ENCODE measurements at places on chromosomes 5 and 9.

GRCh38 chr5:132372542-132372941 is 3.0 kb downstream of the SLC22A5 start:
- DNase-seq = no peak

- no peak for DNase-seq
Observed at GRCh38 chr9:111926421-111926875, 29.8 kb downstream of the UGCG start.

- no peak for DNase-seq
Observed at GRCh38 chr5:125106271-125106670, 359.8 kb upstream of the ZNF608 start.

GRCh38 chr9:136484153-136485048 is 1.6 kb upstream of the SEC16A start:
- no peak for DNase-seq

GRCh38 chr5:176337913-176338312 is 23.7 kb downstream of the KIAA1191 start:
- no peak for DNase-seq

- DNase-seq = no peak
Observed at GRCh38 chr5:113099822-113100221, 123.2 kb downstream of the DCP2 start.

DNA sequence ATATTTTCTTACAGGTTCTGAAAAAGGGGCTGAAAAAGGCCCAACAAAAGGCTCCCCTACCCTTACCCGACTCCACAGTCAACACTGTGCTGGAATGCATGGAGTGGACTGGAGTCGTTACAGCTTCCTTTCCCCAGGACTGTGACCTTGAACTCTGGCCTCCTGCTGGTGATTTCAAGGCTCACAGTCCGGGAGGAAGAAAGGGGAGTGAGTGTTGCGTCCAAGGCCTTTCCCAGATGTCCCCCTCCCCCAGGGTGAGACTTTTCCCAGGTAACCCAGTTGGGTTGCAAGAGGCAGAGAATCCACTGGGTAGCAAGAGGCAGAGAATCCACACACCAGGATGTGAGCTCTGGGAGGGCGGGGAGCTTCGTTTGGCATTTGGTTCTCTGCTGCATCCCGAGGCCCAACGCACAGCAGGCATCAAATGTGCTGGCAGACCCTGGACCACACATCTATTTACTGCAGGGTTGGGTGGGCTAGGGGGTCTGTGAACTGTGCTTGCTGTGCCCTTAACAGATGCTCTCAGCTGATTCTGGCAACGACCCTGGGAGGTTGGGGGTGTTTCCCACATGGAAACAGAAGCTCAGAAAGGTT is 37.5 kb downstream of the FABP6 start:
- DNase-seq = no peak

GRCh38 chr5:148839960-148840359 is 13.5 kb downstream of the ADRB2 start:
- no peak for DNase-seq

GRCh38 chr9:93532141-93532540 is 44.2 kb upstream of the PHF2 start:
- DNase-seq = no peak

DNA sequence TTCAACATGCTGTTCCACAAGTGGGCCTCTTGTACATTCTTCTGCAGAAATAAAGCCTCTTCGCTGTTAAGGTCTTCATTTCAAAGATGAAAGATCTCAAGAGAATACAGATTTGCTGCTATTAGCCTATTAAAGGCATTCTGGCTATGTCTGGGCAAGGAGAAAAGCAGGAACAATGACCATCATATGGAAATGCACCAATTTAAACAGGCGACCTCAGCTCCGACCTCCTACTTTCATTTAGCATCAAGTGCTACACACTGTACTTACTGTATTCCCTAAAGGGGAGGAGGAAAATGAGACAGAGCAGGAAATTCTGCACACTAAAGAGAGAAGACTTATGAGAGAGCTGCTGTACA is 64.8 kb downstream of the HABP4 start:
- DNase-seq = no peak

- DNase-seq = no peak
Observed at GRCh38 chr5:146995878-146996277, 117.3 kb upstream of the PPP2R2B start.

- DNase-seq = no peak
Observed at GRCh38 chr5:124468671-124469411, 277.6 kb downstream of the ZNF608 start.

GRCh38 chr5:111461255-111461671 is 51.1 kb downstream of the STARD4 start:
- DNase-seq = no peak

DNA sequence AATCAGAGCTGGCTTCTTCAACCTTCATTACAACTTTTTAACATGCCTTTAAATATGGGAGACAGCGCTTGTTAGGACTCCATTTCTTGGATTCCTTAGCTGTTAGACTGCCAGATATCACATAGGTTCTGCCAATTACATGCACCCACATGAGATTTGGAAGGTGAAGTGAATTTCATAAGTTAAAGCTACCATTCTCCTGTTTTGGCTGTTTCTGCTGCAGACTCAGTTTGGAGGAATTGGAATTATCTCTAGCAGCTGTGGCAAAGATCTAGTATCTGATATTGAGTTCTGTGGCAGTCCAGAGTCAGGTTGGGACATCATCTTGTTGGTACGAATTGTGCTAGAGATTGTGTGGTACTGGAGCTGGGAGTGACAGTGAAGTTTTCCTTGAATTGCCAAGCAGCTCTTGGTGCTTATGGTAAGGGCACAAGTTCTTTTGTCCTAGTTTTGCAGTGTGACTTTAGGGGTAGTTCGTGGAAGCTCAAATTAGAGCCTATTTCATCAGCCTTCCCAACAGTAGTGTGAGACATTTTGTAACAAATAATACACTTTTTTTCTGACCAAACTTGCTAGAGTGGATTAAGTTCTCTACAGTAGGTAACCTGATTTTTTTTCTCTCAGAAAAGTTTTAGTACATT is 9.1 kb upstream of the PJA2 start:
- no peak for DNase-seq

- no peak for DNase-seq
Observed at GRCh38 chr5:140408750-140409241, 7.2 kb downstream of the ANKHD1 start.

DNA sequence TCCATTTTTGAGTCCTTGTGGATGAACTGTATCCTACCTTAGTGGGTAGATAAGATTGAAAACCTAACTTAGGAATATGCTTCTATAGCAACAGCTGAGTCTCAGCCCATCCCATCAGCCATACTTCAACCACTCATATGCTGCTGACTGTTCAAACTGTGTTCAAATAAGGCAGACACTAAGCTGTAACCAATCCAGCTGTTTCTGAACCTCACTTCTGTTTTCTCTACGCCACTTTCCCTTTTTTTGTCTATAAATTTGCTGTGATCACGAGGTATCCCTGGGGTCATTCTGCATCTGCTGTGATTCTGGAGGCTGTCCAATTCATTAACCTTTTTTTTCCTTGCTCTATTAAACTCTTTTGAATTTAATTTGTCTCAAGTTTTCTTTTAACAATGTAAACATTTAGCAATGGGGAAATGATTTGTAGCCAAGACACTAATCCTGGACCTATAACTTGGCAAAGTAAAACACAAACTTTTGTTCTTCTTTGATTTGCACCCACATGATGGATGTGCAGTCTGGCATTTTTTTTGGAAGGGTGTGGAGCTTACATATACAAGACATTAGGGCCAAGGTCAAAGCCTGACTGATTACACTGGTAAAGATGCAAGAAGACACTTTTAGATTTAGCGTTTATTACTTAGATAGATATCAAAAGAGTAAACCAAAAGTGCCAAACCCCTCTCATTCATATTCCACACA is 14.9 kb upstream of the SCGB3A2 start:
- no peak for DNase-seq

- no peak for DNase-seq
Observed at GRCh38 chr5:142782976-142783530, 12.9 kb downstream of the ARHGAP26 start.

GRCh38 chr9:125467116-125467740 is 205.6 kb downstream of the GAPVD1 start:
- DNase-seq = no peak

GRCh38 chr5:168151041-168151440 is 140.4 kb upstream of the WWC1 start:
- no peak for DNase-seq

DNA sequence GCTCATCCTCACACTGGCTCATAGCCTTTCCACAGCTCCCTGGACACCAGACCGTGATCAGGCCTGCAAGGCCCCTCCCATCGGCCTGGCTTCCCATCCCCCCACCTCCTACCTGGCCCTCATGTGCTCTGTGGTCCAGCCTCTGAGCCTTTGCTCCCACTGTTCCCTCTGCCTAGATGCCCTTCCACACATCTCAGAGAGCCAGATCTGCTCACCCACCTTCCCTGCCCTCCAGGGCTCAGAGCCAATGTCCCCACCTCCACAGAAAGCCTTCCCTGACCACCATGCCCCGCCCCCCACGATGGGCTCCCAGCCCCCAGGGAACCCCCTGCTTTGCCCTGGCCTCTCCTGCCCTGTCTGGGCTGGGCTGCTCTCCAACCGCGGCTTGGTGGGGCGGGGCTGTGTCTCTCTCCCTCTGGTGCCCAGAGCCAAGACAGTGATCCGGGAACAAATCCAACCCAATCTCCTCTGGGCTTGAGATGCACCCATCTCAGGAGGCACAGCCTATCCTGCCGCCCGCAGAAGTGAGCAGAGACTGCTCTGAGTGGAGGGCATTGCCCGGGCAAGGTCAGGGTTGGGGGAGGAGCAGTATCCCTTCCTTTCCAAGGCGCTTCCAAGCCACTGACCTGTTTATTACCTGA is 1.6 kb downstream of the NINJ1 start:
- no peak for DNase-seq

DNA sequence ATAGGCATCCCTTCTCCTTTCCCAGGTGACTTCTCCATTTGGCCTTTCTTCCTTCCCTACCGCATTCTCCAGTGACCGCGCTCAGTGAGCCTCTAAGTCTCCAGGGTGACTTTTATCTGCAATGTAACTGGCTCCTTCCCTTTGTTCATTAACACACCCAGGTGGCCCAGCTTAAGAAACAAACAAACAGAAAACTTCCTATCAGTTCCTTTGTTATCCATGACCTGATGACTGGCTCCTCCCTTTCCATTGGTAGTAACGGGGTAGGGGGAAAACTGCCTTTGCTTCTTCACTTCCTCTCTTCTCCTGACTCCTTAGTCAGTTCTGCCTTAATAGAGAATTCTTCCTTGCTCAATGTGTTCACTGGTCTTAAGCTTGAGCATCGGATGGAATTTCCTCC is 7.0 kb upstream of the SH3GL2 start:
- no peak for DNase-seq

DNA sequence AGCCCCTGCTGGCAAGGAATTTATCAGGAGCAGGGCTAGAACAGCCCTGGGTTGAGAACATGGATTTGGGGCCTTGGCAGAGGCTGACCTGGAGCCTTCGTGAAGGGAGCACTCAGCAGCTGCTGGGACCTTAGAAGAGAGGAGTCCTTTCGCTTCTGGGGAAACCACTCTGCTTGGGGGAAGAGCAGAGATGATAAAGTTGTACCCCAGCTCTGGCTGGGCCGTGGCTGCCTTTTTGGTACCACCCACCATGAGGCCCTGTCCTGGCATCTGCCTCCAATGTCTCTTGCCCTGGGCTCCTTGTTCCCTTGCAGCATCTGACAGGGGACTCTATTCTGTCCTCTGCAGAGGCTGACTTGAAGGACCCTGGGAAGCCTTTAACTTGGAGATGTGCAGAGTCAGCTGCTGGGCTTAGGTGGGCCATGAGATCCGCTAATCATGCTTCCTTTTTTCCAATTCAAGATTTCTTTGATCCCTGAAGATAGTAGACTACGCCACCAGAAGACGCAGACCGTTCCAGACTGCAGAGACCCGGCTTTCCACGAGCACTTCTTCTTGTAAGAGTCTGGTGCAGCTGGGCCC is 20.2 kb downstream of the RGS3 start:
- no peak for DNase-seq

DNA sequence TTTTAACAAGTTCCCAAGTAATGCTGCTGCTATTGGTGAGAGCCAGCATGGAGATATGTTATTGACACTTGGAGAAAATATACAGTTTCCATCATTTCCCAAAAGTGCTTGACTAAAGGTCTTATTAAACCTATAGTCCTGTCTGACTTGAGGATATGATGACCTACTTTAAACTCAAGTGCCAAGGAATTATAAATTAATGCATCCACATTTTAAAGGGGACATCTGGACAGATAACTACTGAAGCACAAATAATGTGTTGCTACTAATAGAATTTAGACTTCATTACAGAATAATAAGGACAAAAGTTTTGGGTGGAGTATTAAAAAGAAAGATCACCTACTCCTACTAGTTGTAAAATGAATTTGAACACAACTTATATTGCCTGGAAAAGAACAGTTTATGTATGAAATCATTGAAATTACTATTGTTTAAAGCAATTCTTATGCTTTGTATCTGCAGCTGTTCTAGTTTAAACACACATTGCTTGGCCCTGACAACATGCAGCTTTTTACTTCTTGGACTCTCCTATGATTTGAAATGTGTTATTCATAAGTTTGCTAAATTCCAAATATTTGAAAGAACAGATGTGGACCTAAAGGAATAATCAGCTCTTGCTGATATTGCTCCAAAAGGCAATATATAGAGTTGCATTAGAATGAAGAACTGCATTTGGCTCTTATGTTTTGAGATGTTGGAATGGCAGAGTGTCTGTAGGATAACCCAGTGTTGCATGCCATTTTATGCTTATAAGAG is 73.4 kb downstream of the SGCD start:
- no peak for DNase-seq

GRCh38 chr5:124839371-124839998 is 93.0 kb upstream of the ZNF608 start:
- no peak for DNase-seq

GRCh38 chr5:144276034-144276822 is 105.6 kb downstream of the KCTD16 start:
- no peak for DNase-seq

DNA sequence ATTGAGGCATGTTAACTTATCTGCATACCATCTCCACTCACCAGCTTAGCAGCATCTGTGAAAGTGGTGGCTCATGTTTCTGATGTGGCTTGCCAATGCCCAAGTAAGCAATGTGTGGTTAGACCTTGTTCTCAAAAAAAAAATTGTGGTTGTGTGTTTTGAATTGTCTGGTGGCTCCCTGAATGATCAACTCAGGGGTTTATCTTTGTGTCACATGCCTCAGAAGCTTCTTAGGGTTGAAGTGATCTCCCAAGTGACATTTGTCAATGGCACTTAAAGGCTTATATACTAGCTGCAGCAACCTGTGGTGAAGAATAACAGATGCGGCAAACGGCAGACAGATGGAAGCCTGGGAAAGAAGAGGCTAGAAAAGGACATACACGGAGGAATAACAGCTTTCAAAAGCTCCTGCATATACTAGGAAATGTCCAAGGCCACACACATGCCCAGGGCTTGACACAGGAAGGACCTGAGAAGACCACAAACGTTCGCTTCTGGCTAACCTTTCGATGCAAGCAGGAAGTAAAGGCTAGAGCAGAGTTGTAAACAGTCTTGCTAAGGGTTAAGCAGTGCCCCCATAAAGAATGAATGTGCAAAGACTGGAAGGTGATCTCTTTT is 42.2 kb upstream of the FSD1L start:
- no peak for DNase-seq

- DNase-seq = no peak
Observed at GRCh38 chr5:150120062-150120441, 33.7 kb upstream of the CSF1R start.
